CD8-positive, alpha-beta T cell (primary cell): ENCODE measurements at places on chromosomes 1 and 21. TPM values are rescaled to one million over a fixed set of nuclear protein-coding genes. Genes with fewer than 3 reads are reported as not detected.
A peak's percentile ranks its signal among the peaks of the same experiment; 100 is the strongest.

- DNase-seq = no peak
Observed at GRCh38 chr21:42400525-42400924, 3.2 kb upstream of the UBASH3A start.

GRCh38 chr1:206112600-206113301 is 4.4 kb downstream of the AVPR1B start:
- no peak for DNase-seq

- DNase-seq = no peak
Observed at GRCh38 chr1:27531959-27532685, 42.2 kb upstream of the WASF2 start.

DNA sequence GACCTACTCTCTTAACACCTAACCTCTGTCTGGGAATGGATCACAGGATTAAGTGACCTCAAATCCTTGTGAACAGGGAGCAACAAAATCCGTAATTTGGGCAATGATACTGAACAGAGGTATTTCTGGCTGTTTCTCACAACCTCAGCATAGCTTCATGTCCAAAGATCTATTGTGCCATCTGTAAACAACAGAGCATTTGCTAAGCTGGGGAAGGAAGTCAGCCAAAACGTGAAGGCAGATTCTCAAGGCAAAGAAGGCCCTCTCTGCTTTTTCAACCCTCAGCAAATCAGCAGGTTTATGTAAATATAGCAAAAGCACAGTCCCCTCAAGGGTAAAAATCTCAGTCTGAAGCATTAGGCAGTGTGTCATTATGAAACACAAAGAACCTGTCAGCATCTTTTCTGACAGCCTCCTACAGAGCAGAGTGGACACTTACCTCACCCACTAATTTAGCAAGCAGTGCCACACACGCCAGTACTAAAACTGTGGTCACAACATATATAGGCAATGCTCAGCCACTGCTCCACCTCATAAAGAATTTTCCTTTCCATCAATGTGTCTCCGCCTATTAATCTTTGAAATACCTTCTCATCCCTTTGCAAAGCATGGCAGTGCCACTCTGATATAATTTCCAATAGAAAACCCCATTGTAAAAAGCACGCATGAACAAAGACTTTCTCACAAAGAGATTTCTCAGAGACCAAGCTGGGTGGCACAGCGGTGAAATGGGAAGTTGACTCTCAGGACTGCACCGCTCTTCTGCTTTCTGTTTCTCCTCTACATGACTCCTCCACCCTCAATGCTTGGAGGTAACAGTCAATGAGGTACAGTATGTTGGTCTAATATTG is 188.0 kb downstream of the RERE start:
- no peak for DNase-seq

DNA sequence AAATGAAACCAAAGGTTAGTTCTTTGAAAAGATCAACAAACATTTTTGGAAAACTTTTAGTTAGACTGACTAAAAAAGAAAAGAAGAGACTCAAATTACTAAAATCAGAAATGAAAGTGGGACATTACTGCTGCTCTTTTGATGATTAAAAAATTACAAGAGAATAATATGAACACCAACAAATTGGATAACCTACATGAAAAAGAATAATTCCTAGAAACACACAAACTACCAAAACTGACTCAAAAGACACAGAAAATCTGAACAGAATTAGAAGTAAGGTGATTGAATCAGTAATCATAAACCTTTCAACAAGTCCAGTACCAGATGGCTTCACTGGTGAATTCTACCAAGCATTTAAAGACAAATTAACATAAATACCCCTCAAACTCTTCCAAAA is 5.6 kb downstream of the KIFAP3 start:
- no peak for DNase-seq

DNA sequence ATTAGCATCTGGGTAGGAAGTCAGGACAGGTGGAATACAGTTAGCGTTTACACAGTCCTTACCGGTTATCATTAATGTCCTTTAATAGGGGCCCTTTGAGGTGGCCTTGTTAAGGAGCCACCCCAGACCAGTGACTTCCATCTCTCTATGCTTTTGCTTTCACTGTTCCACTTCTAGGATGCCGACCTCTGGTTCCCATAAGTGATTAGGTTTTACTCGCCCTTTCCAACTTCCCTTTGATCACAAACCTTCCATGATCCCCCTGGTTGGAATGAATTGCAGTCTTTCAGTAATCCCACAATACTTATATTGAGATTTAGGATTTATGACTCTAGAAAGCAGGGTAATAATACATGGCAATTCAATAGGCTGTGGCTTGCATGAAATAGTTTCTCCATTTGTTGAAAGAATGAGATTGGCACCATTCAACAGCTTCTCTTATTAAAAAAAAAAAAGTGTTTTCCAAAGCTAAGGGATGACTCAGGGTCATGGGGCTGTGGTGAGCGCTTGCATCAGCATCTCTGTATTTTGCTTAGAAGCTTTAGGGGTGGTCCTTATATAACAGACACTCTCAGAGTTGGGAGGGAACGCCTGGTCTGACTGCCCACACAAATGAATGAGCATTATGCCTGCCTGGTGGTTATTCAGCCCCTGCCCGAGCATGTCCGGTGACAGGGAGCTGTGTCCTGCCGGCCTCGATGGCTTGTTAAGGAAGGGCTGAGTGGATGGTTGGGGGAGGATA is 110.5 kb downstream of the CNIH3 start:
- no peak for DNase-seq

GRCh38 chr1:162357681-162358266 is 18.9 kb downstream of the SPATA46 start:
- no peak for DNase-seq

DNA sequence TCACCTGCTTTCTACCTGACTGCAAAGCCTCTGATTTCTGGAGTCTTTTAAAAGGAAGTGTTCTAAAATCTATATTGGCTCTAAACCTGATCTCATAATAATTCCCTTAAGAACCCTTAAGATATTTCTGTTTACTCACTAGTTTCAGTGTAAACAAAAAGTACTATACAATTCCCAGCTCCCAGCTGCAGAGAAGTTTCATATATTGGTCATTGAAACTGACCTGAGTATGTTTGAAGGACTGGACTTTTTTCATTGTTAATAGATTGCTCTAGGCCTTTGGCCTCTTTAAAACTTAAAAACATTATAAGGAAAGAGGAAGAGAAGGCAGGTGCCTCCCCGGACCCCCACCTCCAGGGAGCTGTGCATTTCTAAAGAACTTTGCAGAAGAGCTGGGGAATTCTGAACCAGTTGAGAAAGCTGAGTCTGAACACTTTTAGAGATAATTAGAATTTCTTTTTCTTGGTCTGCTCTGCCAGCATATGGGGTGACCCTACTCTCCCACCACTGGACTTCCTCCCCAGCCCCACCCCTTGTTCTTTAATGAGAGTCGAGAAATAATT is 23.7 kb downstream of the CLIC6 start:
- DNase-seq = no peak

GRCh38 chr1:24762133-24762676 is 17.0 kb downstream of the CLIC4 start:
- DNase-seq = no peak

GRCh38 chr1:71045463-71046028 is 2.1 kb downstream of the PTGER3 start:
- DNase-seq = no peak

GRCh38 chr1:99599678-99600175 is 46.2 kb upstream of the PALMD start:
- no peak for DNase-seq

DNA sequence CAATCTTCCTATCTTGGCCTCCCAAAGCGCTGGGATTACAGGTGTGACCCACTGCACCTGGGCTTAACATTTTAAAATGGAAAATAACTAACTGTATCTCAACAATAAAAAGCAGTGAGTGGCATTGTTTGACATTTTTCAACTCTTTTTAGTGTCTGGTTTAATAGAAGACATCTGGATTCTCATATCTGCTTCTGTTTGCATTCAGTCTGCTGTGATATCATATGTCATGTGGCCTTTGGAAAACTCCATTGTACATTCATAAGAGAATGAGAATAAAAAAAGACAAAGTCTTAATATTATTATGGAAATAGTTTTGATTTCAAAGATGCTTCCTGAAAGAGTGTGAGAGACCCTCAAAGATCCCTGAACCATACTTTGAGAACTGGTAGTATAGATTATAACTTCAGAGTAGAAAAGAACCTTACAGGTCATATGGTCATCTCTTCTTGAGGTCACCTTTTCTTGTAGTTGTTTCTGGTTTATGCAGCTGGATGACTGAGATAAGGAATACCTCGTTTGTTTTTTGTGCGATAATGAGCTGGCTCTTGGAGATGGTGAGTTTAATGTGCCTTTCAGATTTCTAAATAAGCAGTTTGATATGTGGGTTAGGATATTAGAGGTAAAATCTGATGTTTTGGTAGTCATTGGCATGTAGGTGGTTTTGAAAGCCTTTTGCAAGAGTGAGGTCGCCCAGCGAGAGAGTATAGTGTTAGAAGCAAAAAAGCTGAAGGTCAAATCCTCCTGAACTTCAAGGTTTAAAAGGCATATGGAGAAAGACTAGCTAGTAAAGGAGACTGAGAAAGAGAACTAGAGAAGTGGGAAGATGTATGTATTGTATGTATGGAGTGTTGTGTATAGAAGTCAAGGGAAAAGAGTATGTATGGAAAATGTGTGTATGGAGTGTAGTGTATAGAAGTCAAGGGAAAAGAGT is 17.2 kb downstream of the CEP350 start:
- no peak for DNase-seq

- DNase-seq = no peak
Observed at GRCh38 chr21:40466893-40467483, 380.0 kb downstream of the DSCAM start.

DNA sequence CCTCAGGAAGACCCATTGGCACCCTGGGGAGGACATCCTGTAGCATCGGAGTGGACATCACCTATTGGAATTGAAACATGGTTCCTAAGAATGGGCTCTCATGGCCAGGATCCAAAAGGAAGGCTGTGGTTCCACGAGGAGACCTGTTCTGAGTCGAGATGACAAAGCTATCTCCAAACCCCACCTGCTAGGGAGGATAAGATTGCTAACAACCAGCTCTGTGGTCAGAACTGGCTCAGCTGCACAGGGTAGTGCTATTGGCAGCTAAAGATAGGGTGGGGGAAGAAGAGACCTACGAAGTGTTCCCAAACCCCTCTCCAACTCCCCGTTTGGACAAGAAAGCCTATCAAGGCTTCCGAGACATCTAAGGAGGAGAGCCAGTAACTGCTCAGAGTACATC is 17.7 kb upstream of the C8B start:
- DNase-seq = no peak

- no peak for DNase-seq
Observed at GRCh38 chr21:36946949-36947356, 19.5 kb downstream of the HLCS start.

GRCh38 chr1:6416295-6416656 is 3.4 kb downstream of the HES2 start:
- no peak for DNase-seq

- DNase-seq = no peak
Observed at GRCh38 chr1:84303314-84303830, 1.9 kb downstream of the SAMD13 start.

- DNase-seq = peak; percentile 53
Observed at GRCh38 chr1:18681423-18681835, 50.8 kb downstream of the PAX7 start.

DNA sequence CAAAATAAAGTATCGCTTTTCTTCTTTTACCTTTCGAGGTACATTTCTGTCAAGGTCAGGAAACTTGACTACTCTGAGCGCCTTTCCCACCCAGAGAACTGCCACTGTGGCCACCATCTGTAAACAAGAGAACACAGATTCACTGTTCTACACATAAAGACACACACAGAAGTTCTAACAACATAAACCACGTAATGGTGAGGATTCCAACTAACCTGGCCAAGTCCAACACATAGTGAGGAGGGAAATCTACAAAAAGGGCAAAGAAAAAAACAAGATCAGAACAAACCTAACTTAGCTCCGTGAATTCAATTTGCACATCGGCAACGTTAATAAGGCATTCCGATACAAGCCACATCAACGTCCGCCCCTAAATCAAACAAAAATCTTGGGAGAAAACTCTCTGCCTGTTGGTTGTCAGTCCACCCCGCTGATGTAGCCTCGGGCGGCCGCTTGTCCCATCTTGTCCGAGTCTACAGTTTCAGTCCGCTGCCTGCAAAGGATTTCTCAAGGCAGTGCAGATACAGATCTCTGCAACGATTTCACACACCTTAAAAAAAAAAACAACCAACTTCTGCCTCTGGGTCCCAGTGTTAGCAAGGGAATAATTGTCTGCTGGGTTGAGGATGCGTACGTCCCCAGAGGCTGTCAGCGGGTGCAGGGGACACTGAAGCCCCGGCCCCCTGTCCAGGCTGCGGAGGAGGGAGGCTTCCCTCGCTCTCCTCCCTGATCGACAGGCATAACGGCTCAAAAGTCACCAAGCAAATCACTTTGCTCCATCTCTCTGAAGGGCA is 1.0 kb downstream of the SLC35D1 start:
- peak; percentile 21 for DNase-seq

DNA sequence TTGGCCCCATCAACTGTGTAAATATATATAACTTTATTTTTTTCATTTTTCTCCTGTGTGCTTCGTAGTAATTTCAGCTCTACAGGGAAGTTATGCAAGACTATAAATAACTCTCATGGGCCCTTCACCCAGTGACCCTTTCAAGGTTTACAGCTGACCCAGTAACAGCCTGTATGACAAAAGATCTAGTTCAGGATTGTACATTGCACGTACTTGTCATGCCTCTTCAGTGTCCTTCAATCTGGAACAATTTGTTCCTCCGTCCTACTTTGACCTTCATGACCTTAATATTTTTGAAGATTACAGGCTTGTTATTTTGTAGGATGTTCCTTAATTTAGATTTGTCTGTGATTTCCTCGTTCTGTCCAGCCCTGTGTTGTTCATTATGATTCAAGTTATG is 40.5 kb downstream of the BRINP2 start:
- DNase-seq = no peak

GRCh38 chr1:84686223-84686622 is 4.0 kb downstream of the SSX2IP start:
- DNase-seq = no peak

- DNase-seq = no peak
Observed at GRCh38 chr1:220921498-220921897, 42.3 kb downstream of the HLX start.

- DNase-seq = no peak
Observed at GRCh38 chr1:93672069-93672468, 9.6 kb downstream of the BCAR3 start.

GRCh38 chr1:201294876-201295275 is 11.6 kb downstream of the PKP1 start:
- DNase-seq = no peak

- DNase-seq = no peak
Observed at GRCh38 chr1:186152227-186152619, 222.8 kb downstream of the TPR start.

- no peak for DNase-seq
Observed at GRCh38 chr1:10074852-10075730, 42.3 kb downstream of the UBE4B start.

Gene SLC45A3
- total RNA-seq = 0.16 TPM

Gene RNF186
- not detected for total RNA-seq

Gene SV2A
- total RNA-seq = 2.9 TPM

Gene KCNK2
- total RNA-seq = not detected

Gene ILDR2
- 0.50 TPM for total RNA-seq

Gene LCE1F
- not detected for total RNA-seq

Gene KDF1
- total RNA-seq = 0.92 TPM

Gene FNDC5
- not detected for total RNA-seq
